ENCODE measurements at places on chromosomes 3 and 15.

DNA sequence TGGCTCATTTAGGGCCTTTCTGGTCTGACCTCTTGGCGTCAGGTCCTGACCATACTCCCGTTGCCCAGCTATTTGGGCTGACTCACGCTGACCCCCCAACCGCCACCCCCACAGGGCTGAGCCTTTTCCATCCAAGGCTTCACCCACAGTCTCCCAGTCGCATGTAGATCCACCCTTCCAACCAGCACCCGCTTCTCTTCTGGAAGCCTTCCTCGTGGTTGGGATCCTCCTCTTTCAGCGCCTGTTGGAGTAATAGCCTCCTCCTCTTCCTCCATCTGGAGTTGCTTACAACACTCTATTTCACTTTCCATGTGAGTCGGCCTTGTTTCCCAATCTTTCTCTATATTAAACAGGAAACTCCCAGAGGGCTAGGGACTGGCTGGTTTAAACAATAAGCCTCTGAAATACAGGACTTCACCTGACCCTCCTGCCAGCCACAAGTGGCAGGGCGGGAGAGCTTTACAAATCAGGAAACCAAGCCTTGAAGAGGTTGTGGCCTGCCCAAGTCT is 2.1 kb upstream of the ALAS1 start:
- DNase-seq = peak; percentile 36

DNA sequence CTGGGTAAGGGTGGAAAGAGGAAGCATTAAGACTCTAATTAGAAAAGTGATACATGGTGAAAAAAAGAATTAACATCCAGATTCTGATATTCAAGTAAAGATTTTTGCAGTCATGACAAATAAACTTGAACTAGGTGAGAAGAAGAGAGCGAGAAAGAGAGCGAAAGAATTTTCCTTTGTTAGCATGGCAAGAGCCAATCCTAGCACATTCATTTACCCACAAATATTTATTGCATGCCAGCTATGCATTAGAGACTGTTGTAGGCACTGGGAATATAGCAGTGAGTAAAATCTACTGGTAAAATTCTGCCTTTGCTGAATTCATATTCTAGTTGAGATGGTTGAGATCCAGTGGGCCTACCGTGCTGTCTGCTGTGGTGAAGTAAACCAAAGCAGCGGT is 177.9 kb upstream of the DPH6 start:
- DNase-seq = peak; percentile 42

DNA sequence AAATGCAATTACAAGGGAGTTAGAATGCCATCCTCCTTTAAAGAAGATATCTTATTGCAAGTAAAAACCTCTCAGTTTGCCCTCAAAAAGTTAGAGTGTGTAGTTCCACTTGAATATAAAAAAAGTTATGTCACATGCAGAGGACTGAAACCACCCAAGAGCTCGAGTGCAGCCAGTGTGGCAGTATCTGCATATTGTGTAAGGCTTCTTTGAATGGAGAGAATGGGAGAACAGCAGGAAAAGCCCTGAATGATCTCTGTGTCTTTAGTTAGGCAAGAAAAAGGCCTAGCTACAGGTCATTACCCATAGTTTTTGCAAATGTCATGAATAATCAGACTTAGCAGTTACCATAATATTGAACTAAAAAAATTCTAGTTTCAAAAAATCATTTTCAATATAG is 13.9 kb upstream of the TEX9 start:
- no peak for DNase-seq

- DNase-seq = peak; percentile 59
Measured at GRCh38 chr15:72599855-72600464, 54.5 kb upstream of the GOLGA6B start.

DNA sequence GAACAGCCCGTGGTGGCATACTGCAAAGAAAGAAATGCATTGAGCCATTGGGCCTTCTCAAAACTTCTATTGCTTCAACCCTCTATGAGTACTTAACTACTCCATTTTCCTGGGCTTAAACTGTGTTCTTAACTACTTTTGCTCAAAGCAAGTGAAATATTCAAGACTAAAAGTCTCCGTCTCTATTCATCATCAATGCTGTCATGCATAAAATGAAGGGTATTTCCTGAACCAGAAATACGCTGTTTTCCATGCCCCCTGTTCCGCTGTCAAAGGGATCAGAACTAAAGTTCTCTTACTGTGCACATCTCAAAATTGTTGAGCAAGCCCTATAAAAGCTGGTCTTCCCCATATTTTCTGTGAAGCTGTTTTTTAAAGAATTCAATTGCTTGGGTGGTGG is 20.3 kb downstream of the SIAH2 start:
- DNase-seq = no peak

DNA sequence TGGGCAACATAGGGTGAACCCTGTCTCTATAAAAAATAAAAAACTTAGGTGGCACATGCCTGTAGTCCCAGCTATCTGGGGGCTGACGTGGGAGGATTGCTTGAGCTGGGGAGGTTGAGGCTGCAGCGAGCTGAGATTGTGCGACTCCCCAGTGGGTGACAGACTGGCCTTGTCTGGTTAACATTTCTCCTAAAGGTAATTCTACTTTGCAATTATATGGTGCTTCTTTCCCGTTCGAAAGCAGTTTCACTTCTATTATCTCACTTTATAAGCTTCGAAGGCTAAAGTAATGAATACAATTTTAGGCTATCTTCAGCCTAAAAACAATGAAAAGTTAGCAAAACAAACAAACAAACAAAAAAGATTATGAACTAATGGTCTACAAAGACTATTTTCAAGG is 35.3 kb downstream of the COMMD2 start:
- DNase-seq = no peak

GRCh38 chr3:105868431-105868741 is 426 bp downstream of the CBLB start:
- peak; percentile 63 for DNase-seq

- DNase-seq = peak; percentile 57
Measured at GRCh38 chr15:51494411-51495314, 127.9 kb downstream of the DMXL2 start.

GRCh38 chr3:130712718-130713423 is 33.8 kb downstream of the PIK3R4 start:
- DNase-seq = no peak

DNA sequence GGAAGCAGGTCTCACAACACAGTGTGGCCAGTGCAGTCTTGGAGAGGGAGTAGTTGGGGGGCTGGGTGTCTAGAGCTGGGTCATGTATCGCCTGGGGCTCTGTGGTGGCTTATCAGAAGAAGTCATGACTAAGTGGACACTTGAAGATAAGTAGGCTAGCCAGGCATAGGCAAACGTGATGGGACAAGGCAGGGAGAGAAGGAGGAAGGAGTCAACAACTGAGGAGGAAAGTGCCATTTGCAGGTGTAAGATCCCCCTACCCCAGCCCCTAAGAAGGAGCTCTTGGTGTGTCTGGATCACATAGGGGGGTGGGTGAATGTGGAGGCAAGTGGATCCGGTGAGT is 352.3 kb downstream of the LRTM1 start:
- DNase-seq = no peak

GRCh38 chr15:40226736-40227135 is 12.1 kb upstream of the PAK6 start:
- DNase-seq = no peak

DNA sequence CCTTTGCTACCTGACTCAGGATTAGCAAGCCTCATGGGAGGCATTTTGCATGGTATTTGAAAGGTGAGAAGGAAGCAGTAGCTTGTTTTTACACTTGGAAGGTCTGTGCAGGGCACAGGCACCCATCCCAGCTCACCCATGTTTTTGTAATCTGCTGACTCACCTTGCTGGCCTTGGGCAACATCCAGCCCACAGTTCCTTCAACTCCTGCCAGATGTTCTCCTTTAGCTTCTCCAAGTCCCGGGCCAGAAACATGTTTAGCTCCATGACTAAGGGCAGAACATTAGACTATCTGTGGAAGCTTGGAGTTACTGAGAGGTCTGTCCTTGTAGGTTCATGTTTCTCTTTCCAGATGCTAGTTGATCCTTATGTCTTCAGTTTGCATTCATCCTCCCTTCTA is 12.4 kb upstream of the ZNF770 start:
- peak; percentile 73 for DNase-seq

GRCh38 chr15:64441852-64442251 is 18.5 kb upstream of the ZNF609 start:
- DNase-seq = no peak

- DNase-seq = peak; percentile 89
Measured at GRCh38 chr3:23712656-23713559, 92.8 kb upstream of the UBE2E1 start.

DNA sequence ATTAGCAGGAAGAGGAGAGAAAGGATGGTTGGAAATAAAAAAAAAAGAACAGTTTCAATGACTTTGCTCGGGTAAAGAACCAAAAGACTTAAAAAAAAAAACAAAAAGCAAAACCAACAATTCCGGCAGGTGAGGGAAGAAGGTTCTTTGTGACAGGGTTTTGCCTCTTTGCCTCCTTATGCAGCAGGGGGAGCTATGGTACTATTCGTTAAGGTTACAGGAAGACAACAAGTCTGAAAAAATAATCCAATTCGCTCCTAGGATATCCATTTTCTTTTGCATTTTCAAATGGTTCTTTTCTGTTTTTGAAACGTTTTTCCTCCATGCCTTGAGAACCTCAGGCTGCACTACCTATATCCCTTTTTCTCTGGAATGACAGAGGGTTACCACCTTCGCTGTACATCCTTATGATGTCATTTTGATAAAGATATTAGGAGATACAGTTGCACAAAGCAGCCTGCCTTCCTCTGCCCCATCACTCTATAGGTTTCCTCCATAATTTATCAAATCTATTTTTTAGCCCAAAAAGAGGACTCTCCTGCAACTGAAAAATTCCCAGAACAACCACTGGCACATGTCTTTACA is 55.0 kb downstream of the CFAP20DC start:
- peak; percentile 63 for DNase-seq

DNA sequence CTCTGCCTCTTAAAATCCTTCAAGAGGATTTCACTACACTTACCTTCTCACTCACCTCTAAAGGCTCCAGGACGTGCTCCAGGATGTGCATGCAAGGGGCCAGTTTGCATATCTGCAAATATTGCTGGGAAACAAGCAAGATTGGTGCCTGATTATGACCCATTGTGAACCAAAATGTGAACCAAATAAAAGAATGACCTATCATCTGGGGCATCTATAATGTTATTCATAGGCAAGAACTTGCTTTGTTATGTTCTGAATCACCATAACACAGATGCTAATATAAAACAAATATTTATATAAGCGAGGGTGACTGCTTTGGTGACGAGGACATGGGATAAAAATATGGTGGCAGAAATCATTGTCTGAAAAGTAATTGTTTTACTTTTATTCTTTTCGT is 5.5 kb downstream of the IL12A start:
- peak; percentile 31 for DNase-seq

DNA sequence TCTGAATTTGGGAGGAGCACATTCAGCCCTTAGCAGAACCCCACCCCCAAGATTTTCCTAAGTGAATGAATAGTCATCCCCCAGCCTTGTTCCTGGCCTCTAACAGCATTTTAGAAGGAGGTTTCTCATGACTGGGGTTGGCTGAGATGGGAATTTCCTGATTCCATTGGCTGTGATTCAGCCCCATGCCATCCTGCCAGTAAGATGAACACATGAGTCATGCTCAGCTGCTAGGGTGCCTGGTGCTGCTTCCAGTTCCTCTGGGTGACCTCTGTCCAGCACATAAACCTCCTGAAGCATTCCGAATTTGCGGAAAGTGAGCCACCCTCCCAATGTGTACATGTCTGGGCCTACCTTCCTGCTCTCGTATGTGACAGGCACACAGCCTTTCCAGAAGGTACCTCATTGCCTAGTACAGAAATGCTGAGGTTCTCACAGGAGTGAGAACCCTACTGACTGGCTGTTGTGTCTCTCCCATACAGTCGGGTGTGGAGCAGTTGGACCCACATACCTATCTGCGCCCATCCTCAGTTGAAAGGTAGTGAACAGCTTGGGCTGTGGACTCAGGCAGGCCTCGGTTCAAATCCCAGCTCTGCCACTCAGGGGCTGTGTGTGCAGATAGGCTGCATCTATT is 91.7 kb downstream of the APBA2 start:
- peak; percentile 98 for DNase-seq

GRCh38 chr3:48402281-48402732 is 27.6 kb downstream of the PLXNB1 start:
- peak; percentile 90 for DNase-seq

GRCh38 chr3:139117136-139117675 is 72.5 kb upstream of the PRR23C start:
- peak; percentile 39 for DNase-seq

GRCh38 chr3:153162513-153163392 is 727 bp downstream of the RAP2B start:
- peak; percentile 41 for DNase-seq

DNA sequence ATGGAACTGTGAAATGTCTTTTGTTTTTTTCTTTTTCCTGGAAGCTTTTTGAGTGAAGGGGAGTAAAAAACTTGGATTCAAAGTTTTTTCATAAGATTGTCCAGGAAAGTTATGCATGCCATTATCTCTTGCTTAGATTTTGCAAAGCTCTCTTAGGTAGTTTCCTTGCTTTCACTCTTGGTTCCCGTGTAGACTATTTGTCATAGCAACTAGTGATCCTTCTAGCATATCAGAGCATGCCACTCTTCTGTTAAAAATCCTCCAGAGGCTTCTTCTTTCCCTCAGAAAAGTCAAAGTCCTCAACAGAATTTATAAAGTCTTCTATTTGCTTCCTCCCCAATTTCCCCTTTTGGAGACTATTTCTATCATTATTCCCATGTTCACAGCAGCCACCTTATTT is 21.1 kb downstream of the GTF2E1 start:
- DNase-seq = no peak

DNA sequence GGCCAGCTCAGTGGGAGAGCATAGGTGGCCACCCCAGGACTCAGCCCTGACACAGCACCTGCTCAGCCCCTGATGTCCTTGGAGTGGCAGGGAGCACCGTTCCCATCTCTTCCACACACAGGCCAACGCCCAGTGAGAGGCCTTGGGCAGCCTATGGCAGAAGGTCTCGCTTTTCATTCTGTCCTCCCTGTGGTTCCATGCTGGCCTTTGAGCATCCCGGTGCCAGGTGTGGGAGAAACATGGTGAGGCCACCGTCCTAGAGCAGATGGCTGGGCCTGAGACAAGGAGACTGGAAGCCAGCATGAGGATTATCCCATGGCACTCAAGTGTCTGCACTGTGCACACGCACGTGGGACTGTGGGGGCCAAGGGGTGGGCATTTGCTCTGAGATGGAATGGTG is 25.1 kb downstream of the ADCY5 start:
- DNase-seq = no peak

- DNase-seq = peak; percentile 25
Measured at GRCh38 chr3:170517242-170517945, 68.5 kb downstream of the SLC7A14 start.

DNA sequence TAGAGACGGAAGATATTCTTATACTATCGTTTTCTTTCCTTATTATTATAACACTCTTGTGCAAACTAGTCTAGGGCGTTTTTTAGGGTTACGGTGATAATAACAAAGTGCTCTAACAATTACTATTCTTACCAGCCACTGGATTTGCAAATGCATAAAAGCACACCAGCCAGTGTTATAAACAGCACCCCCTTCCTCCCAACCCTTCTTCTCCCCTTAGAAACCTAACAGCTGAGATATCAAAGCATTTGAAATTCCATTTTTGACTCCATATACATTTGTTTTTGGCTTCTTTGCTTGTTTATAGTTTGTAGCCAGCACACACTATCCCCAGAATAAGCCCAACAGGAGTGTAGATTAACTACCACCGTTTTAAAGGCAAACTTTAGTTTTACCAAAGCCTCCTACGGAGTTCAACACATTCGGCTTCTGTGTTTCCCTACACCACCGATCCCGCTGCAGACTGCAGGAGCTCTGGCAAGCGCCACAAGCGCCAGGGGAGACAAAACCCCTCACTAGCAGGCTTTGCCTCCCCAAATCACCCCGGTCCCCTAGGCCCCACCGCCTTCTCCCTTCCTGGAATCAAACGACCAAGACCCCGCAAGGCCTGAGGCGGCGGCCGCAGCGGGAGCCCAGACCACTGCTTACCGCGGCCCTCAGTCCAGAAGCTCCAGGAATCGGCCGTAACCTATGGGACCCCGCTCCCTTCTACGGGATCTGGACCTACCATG is 461 bp downstream of the COPB2 start:
- peak; percentile 5 for DNase-seq
